ENCODE measurements at places on chromosomes 16 and 17.
A peak's percentile ranks its signal among the peaks of the same experiment; 100 is the strongest.

DNA sequence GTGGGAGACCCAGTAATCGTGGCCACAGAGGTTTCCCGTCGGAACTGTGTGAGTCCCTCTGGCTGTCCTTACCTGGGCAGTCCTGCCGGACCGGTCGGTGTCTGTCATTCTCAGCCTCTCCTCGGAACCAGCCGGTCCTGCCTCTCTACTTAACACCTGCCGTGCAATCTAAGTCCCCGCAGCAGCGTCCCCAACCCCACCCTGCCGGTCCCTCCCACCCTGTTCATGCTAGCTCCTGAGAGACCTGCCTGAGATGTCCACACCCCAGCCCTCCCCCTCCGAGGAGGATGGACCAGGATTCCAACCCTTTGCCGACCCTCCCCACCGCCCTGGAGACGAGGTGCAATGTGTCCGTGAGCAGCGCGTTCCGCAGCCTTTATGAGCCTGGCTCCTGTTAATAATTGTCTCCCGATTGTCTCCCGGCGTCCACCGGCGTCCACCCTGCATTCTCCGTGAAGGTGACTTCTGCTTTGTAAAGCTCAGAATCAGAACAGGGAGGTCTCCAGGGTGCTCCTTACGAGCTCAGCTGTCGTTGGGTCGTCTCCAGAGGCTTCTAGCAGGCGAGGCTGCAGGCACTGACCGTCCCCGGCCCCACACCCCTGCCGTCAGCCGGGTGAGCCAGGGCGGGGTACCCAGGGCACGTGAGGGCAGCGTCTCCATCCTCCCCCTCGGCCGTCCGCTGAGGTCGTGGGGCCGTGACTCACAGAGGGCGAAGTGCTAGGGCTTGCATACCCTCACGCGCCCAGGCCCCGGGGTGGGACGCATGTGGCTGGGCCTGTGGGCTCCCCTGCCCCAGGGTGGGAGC is 10.1 kb downstream of the METRNL start:
- no peak for DNase-seq

GRCh38 chr17:28549236-28550132 is 2.9 kb downstream of the UNC119 start:
- DNase-seq, result peak; percentile 56

DNA sequence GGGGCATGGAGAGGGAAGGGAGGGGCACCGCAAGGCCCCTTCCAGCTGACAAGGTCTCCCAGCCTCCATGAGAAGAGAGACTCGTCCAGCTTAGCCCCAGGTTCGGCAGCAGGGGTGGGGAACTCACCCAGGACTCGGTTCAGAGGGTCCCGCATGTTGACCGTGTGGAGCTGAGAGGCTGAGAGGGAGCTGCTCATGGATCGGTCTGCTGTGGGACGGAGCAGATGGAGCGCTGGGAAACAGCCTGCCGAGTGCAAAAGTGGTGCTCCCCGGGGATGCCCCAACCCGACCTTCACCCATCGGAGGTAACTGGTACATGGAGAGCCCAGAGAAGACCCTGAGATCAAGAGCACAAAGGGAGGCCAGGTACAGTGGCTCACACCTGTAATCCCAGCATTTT is 4.9 kb downstream of the CSF3 start:
- no peak for DNase-seq

GRCh38 chr16:23786964-23787561 is 32.2 kb downstream of the CHP2 start:
- no peak for DNase-seq

DNA sequence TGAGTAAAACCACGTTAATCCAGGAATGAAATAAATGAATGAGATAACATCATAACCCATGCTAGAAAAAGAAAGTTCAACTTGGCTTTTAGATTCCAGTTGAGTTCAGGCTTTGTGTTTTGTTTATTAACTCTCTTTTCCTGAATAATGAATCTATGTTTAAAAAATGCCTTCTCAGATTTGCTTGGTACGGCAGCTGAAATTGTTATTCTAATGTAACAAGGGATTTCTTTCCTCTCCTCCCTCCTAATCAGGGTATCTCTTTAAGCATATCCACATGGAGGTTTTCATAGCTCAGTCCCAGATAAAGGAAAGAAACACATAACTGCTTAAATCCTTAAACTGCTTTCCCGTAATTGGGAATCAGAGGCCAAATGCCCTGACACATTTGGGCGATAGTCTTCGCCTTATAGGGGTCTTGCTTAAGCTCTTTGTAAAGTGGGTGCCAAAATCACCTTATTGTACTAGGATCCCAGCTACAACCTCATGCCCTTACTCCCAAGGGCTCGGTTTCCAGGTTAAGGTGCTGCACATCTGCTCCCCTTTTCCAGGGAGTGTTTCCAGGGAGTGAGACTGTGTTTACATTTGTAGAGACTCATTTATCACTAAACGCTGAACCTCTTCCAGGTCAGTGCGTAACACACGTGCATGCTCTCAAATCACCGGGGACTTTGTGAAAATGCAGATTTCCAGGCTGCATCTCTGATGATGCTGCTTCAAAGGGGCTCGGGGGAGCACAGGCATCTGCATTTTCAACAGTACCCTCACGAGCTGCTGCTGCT is 142.8 kb upstream of the FOXF1 start:
- no peak for DNase-seq

GRCh38 chr17:66673668-66674276 is 161.1 kb upstream of the CACNG5 start:
- DNase-seq, result peak; percentile 29

DNA sequence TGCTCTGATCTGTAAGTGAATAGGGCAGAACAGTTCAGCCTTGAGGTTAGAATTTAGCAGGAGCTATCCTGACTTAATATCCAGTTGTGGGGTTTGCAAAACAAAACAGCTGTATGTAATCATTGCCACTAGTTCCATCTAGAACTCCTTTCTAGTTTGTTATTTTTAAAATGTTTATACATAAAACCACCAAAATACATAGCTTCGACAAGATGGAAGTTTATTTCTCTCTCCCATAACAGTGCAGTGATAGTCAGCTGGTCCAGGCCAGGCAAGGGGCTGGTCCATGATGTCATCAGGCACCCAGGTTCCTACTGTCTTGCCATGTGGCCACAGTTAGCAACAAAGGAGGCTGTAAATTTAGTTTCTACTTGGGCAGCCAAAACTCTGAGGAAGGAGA is 10.5 kb upstream of the PLK1 start:
- DNase-seq, result no peak

- no peak for DNase-seq
Observed at GRCh38 chr16:71352466-71352865, 6.1 kb upstream of the CALB2 start.

GRCh38 chr16:55367866-55368603 is 44.0 kb downstream of the IRX6 start:
- no peak for DNase-seq

DNA sequence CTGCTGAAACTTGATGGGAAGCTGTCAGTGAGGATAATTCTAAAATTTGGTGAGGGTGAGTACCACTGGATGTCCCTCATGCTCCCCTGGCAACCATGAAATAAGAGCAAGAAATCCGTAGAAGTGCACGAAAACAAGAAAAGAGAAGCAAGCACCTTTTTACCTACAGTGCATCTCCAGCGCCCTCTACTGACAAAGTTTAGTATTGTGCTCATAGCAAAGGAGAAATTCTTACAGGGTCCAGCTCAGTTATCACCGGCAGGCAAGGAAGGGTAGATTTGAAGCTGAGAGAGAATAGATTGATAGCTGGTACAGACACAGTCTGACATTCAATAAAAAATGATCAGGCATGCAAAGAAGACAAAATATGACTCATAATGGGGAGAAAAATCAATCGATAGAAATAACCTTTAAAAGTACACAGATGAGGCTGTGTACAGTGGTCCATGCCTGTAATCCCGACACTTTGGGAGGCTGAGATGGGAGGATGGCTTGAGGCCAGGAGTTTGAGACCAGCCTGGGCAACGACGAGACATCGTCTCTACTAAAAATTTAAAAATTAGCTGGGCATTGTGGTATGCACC is 28.3 kb upstream of the TEX2 start:
- no peak for DNase-seq

GRCh38 chr16:66639091-66639885 is 34.8 kb downstream of the CMTM3 start:
- no peak for DNase-seq

DNA sequence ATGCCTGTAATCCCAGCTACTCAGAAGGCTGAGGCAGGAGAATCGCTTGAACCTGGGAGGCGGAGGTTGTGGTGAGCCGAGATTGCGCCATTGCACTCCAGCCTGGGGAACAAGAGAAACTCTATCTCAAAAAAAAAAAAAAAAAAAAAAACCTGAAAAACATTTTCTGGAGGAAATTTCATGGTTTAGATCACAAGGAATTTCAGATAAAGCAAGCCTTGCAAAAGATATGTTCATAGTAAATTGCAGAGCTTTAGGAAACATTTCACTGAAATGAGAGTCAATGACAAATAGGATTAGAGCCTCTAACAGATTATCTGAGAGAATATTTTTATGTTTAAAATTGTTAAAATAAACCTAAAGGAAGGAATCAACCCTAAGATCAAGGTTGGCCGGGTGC is 3.2 kb downstream of the TAF15 start:
- no peak for DNase-seq

- no peak for DNase-seq
Observed at GRCh38 chr17:82346342-82347300, 12.4 kb upstream of the TEX19 start.

GRCh38 chr16:55703003-55704001 is 47.5 kb downstream of the SLC6A2 start:
- no peak for DNase-seq

GRCh38 chr16:88437367-88437964 is 15.6 kb upstream of the ZFPM1 start:
- DNase-seq, result peak; percentile 78

DNA sequence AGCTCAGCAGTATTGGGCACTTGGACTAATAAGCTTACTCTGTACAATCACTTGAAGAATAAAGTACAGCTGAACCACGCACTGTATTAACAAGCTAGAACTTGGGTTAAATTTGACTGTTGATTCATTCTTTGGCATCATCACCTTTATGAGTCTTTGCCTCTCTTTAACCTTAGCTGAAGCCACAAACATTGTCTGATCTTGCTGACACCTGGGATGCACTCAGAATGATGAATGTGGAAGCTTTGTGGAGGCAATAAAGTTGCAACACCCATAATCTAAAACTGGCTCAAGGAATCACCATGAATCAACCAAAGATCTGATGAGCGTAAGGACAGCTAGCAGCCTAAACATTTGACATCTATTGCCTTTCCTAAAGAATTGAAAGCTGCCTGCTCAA is 590.6 kb upstream of the SOX9 start:
- no peak for DNase-seq

DNA sequence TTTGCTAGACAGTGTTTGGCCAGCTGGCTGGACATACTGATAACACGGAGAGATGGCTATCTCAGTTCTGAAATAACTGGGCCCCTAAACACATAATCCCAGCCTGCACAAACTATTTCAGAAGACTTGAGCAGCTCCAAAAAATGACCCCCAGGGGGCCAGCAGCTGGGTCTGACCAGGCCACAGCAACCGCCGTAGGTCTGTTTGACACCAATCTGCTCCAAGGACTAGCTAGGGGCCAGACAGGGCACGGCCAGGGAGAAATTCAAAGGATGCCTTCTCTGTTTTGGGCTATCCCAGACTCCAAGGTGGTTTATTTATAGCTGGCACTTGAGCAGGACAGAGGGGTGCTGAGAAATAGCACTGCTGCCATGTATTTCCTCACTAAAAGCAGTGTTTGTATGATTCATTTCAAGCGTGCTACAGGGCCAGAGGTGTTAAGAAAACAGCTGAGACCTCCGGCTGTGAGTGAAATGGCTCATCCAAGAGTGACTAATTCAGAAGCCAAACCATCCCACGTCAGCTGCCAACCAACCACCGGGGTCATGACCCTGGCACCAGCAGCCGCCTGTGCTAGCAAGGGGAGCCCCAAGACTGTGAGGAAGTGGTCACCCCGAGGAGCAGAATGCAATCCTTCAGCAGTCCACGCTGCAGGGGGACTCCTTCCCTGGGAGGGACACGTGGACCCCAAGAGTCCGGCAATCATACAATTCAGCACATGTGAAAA is 5.7 kb downstream of the GGA2 start:
- DNase-seq, result peak; percentile 77

- DNase-seq, result no peak
Observed at GRCh38 chr16:73062001-73062616, 14.2 kb upstream of the ZFHX3 start.

- no peak for DNase-seq
Observed at GRCh38 chr16:7644176-7644575, 311.5 kb downstream of the RBFOX1 start.

- DNase-seq, result no peak
Observed at GRCh38 chr17:83185023-83186002, 105.9 kb downstream of the METRNL start.

DNA sequence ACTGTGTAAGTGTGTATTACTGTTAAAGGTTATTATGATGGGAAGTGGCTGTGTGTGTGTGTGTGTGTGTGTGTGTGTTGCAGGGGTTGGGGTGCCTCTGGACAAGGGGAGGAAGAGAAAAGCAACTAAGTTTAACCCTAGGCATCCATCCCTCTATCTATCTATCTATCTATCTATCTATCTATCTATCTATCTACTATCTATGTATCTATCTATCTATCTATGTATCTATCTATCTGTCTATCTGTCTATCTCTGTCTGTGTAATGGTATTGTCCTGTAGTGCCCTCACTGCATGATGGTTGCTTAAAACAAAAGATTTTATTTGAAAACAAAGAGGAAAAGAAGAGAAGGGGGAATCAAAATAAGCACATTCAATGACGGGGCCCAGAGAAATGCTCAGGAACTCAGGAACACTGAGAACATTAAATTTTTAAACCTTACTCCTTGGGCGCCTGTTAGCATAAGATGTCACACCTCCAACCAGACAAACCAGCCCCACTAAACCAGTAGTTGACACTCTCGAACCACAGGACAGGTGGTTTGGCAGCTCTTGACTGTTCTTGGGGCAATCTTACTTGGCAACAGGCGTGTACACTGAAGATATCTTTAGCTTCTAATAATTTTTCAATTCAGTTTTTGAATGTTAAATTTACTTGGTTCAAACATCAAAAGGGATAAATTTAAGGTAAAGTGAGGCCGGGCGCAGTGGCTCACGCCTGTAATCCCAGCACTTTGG is 5.1 kb upstream of the RPL26 start:
- no peak for DNase-seq

- no peak for DNase-seq
Observed at GRCh38 chr16:57852189-57852588, 49.9 kb upstream of the KIFC3 start.

DNA sequence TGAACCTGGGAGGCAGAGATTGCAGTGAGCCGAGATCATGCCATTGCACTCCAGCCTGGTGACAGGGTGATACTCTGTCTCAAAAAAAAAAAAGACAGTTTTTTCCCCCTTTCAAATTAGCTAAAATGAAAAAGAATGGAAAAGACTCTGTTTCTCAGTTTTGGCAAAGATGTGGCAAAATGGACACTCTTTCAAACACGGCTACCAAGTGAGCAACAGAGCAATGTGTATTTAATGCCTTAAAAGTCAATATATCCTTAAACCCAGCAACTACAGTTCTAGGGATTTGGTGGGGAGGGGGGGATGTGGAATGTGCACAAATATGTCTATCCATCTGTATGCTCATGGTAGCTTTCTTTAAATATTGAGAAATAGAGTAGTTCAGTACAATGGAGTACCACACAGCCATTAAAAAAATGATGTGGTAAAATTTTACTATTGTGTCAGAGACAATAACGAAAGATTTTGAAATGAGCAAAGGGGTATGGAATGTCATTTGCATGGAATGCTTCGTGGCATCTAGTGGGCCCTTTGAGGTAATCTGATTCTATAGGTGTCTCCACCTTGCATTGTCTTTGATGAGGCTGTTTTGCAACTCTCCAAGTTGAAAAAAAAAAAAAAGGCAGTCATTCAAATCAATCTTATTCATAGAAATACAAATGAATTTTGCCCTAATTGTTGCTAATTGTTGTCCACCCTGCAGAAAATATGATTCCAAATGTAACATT is 108.1 kb downstream of the AXIN2 start:
- DNase-seq, result no peak

- DNase-seq, result no peak
Observed at GRCh38 chr16:27907457-27907972, 156.0 kb downstream of the GSG1L start.
